ENCODE measurements at places on chromosomes 1 and 21.

DNA sequence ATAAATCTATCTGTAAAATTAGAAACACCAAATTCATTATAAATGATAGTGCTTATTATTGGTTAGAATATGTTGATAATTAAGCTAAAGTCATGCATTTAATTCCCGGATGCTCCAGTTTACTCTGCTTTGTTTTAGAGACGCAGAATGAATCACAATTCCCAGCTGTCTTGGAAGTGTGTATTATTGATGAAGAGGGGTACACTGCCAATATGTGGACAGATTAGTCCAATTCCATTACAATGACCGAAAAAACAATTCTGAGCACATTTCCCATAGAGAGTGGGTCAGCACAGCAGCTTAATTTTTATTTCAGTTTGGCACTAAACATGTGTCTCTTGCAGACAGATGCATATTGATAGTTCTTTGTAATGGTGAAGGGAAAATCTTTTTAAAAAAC is 146.7 kb downstream of the KCNT2 start:
- no peak for DNase-seq

- no peak for DNase-seq
Measured at GRCh38 chr1:67208217-67208616, 42.0 kb downstream of the IL23R start.

DNA sequence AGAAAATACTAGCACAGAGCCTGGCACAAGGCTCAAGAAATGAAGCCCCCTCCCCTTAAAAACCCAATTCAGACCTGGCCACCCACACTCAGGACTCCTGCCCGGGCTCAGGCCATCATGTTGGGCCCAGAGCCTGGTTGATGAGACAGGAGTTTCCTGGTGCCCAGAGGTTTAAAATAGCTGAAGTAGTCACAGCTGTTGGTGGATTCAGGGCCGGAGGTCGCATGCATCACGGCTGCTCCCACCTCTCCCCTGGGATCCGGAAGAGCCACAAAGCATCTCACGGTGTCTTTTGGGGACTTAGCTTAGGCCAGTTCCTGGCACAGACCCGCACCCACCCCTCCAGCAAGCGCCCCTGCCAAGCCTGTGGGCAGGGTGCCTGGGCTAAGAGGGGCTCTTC is 2.6 kb upstream of the PADI2 start:
- no peak for DNase-seq

DNA sequence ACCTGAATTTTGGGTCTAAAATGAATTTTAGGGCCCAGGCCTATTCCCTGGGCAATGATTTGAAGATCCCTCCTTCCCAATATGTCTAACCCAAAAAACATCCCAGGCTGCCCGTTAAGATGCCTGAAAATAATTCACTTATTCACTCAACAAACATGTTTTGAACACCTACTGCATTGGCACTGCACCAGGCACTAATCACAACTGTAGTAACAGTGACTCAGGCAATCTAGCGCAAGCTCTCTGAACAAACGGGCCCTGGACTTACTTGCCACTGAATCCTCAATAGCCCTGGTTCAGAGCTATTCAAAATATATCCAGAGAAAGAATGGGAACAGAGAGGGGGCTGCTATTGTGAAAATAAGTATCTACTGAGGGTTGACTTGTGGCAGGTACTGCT is 4.2 kb downstream of the CD244 start:
- no peak for DNase-seq

DNA sequence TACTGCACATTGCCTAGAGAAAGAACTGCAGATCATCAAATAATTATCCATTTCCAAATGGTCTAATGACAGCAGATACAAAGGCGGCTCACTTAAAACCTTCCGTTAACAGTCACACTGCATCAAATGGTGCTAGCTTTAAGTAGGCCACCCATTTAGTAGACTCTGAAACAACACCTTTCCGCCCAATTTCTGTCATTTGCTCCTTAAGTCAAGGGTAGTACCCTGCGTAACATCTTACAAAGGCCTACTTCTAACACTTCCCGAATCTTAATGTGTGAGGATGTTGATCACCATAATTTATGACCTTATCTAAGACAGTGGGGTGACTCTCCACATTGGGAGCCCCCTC is 692 bp upstream of the RALGPS2 start:
- no peak for DNase-seq

DNA sequence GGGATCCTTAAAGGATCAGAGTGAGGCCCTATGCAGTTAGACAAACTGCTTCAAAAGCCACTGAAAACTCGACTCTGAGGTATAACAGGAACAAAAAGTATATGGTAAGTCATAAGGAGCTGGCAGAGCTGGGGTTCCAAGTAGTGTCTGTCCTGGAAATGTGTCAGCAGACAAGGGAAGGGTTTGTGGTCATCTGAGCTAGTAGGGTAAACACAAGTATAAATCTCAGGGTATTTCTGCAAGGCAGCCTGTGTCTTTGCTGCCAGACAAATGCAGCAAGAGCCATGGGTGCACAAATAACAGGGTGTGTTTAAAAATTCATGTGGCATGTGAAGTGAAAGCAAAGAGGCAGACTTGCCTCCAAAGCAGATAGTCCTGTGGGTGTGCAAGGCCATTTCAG is 759.0 kb upstream of the ADAMTS5 start:
- DNase-seq, result no peak

GRCh38 chr1:60978421-60979357 is 103.7 kb upstream of the NFIA start:
- no peak for DNase-seq

DNA sequence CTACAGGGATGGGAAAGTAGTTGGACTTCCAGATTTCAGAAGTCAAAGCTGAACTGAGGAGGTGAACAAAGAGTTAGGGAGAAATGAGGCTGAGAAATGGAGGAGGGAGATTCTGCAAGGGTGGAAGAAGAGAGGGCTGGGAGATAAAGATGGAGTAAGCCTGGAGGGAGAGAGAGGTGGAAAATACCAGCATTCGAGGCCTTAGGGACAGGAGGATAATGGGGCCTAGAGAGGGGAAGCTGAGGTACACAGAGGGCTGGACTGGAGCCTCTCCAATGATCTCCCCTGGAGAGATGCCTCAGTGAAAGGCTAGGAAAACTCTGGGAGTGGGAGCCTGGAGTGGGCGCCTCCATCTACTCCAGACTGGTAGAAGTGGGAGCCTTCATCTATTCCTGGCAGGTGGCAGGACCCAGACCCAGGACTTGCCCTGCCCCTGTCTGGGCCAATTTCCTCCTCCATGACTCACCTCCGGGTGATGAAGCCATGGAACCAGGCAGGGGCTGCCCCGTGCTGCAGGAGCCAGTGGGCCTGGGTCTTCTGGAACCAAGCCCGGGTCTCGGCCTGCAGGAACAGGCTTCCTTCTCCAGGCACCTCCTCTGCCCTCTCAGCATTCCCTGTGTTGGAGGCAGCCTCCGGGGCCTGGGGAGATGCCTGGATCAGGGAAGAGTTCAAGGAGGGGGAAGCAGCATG is 1.9 kb downstream of the SH2D2A start:
- no peak for DNase-seq

- DNase-seq, result no peak
Measured at GRCh38 chr1:81596341-81596740, 204.4 kb upstream of the ADGRL2 start.

DNA sequence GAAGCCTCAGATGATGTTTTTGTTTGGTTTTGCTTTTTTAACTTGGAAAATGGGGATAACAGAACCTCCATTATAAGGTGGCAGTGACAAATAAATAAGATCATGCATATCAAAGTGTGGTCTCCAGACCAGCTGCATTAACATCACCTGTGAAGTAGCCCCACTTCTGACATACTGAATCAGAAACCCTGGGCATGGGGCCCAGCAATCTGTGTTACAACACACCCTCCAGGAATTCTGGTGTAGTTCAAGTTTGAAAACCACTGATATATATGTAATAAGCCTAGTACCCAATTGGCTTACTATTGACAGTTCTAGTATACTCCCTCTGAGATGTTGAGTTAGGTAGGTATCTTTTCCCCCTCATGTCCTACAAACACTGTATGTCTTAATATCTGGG is 24.1 kb upstream of the RNF19B start:
- no peak for DNase-seq

- no peak for DNase-seq
Measured at GRCh38 chr1:36109041-36109679, 15.9 kb downstream of the COL8A2 start.

GRCh38 chr21:37006486-37007291 is at the start of gene RIPPLY3:
TSS of gene RIPPLY3 (plus strand) at chr21:37006702. CDS start at chr21:37006773, 71 bp downstream.
- no peak for DNase-seq

DNA sequence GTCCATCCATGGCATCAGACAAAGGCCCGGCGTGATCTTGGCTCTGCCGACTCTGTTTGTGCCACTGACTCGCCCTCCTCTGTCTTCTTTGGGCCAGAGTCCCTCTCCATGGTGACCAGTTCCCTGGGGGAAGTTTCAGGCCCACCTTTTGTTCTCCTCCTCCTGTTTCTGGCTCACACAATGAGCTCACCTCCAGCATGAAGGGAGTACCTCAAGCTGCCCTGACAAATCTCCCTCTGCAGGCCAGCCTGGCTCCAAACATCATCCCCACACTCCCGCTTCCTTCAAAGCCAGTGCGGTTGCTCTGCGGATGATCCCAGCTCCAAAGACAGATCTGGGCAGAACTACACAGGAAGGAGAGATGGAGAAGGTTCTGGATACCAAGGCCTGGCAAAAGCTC is 576.6 kb downstream of the NPHP4 start:
- no peak for DNase-seq

DNA sequence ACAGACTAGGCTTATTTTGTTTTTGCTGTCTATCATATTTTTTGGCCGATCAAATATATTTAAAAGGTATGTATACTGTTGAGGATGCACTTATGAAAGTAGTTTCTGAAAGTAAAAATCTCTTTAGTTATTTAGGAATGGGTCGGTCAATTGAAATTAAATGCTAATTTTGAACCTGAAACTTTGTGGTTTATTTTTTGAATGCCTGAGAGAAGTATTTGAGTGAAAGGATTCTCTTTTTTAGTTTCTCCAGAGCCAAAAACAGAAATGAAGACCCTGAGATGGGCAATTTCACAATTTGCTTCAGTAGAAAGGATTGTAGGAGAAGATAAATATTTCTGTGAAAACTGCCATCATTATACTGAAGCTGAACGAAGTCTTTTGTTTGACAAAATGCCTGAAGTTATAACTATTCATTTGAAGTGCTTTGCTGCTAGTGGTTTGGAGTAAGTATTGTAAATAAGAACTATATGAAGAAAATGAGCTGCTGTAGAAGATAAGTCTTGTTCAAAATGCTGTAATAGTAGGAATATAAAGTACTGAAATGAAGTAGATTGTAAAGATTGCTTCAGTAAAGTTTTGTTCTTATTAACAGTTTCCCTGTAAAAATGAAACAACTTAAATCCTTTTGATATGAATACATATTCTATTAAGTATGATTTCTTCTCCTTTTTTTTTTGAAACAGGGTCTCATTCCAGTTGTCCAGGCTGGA is 11.5 kb downstream of the USP1 start:
- no peak for DNase-seq

DNA sequence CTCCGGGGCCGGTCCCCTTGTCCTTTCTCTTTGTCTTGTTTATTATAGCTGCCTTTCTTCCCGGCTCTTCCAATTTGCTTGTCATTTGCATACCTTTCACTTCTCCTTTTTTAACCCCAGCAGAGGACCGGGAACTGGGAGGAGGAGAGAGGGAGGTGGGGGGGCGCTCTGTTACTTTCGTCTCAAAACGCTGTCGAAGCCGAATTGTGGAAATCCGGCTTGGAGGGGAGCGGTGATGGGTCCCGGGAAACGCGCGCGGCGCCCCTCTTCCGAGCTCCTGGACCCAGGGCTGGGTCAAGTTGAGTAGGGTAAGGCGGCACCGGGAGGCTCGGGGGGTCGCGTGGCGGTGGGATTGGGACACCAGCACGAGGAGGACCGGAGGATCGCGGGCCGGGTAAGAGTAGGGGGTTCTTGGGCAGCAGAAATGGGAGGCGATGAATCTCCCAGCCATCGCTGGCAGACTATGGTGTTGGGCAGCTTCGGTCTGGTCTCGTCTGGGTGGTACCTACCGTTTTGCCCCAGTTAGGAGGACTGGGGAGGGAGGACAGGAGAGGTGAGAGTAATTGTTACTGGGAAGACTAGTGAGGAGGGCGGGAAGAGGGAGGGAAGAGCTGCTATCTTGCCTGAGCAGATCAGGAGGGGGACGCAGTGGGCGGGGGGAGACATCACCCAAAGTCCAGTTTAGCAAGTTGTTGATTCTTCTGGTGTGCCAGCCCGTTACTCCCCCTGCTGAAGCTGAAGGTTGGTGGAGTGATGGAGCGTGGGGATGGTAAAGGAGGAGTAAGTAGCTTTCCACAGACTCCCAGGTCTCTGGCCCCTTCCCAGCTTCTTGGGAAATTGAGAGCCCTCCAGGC is 1.5 kb downstream of the PROX1 start:
- no peak for DNase-seq
